Jurkat, Clone E6-1 (cell line): ENCODE measurements at places on chromosomes 1 and 21.

DNA sequence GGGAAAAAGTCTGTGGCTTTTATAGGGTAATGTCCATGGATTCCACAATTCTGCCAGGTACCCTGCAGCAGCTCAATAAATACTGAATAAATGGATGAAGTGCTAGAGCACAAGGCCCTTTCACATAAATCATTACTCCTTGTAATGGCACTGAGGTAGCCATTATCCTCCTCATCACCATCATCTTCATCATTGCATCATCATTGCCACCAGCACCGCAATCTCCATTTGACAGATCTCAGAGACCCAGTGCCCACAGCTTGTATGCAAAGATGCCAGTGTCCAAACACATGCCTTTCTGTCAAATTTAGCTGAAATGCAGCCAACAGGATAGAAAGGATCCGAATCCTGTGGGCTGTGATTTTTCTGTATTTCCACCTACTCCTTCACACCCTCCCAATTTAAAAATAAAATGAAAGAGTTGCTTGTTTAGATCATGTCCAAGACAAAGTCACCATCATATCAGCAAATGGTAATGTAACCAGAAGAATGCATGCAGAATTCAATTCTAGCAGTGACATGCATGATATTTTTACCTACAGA lies 17.4 kb downstream of the DAB1 start:
- DNase-seq = no peak

- DNase-seq = no peak
Observed at GRCh38 chr1:207020065-207020708, 12.4 kb downstream of the C1orf116 start.

DNA sequence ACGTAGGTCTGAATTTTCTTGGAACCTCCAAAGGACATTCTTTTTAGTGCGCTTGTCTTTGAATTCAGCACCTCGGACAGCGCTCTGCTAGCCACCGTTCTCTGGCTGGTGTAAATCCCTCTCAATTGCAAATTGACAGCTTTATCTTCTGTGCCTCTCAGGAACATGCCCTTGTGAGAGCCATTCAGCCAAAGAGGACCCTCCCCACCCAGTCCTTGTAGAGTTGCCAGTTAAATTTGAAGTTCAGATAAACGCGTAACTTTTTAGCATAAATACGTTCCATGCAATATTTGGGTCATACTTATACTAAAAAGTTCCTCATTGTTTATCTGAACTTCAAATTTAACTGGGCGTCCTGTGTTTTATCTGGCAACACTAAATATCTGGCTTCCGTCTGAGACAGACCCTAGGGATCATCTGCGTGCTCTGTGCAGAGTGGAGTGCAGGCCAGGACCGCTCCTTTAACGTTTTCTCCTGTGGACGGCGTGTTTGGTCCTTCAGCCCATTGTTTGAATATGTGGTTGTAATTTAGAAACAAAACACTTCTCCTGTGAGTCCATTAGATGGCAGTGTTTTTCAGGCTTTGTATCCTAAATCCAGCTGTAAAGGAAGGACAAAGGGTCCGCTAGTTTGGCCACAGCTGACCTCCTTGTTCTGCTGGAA lies 7.0 kb downstream of the KCNAB2 start:
- DNase-seq = peak; percentile 49

- DNase-seq = no peak
Observed at GRCh38 chr1:4460651-4461050, 193.8 kb upstream of the AJAP1 start.
